ENCODE measurements at places on chromosomes 3 and 15.

DNA sequence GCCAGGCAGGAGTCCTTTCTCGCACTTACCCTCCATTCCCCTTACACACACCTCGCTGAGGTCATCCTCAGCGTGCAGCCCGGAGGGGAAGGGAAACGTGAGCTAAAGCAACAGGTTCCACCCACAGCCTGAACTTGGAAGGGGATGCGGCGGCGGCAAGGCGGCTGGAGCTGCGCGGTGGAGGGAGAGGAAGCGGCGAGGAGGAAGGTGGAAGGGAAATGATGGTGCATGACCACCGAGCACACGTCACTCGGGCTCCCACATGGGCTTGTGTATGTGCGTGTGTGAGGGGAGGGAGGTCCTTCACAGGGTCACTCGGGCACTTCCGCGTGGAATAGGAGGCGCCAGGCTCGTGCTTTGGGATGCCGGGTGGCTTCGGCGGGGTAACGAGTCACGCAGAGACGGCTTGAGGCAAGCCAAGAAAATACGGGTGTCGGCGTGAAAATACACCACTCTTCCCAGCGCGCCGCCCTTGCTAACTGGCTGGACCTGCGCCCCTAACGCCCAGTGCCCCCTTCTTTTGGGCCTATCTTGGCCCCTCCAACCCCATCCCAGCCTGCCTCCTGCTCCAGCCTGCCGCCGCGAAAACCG lies 225.5 kb upstream of the IL12A start:
- peak; percentile 31 for DNase-seq

- DNase-seq: no peak
Observed at GRCh38 chr3:49799761-49800160, at the start of gene CDHR4. TSS of gene CDHR4 (minus strand) at chr3:49799873. CDS start at chr3:49799812, 61 bp downstream.

DNA sequence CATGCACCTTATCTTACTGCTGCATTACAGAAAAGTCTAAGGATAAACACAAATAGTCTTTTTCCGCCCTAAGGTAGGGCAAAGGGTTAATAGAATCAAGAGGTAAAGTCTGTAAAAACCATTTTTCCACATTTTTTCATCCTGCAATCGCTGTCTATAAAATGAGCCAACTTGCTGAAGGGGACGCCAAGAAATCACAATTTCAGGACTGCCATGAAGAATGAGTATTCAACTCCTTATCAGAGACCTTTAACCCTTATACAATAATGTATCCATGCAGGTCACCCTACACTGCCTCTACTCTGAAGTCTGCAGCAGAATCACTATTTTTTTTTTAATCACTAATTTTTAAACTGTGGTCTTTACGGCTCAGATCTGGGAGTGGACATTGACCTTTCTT lies 1.1 kb upstream of the DNAJC13 start:
- DNase-seq: no peak

DNA sequence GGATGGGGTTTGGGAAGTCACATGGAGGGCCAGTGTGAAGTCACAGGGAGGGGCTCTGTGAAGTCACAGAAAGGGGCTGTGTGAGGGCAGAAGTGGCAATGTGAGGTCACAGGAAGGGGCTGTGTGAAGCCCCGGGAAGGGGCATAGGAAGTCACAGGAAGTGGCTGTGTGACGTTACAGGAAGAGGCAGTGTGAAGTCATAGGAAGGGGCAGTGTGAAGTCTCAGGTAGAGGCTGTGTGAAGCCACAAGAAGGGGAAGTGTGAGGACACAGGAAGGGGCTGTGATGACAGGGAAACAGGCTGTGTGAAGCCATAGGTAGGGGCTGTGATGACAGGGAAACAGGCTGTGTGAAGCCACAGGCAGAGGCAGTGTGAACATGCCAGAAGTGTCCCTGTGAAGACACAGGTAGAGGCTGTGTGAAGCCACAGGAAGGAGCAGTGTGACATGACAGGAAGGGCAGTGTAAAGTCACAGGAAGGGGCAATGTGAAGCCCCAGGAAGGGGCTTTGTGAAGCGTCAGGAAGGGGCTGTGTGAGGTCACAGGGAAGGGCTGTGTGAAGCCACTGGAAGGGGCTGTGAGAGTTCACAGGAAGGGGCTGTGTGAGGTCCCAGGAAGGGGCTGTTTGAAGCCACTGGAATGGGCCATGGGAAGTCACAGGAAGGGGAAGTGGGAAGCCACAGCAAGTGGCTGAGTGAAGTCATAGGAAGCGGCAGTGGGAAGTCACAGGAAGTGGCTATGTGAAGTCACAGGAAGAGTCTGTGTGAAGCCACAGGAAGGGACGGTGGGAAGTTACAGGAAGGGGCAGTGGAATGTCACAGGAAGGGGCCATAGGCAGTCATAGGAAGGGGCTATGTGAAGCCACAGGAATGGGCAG lies 37.1 kb downstream of the GASK1A start:
- no peak for DNase-seq

- no peak for DNase-seq
Observed at GRCh38 chr3:52801839-52802238, 7.2 kb downstream of the ITIH3 start.

DNA sequence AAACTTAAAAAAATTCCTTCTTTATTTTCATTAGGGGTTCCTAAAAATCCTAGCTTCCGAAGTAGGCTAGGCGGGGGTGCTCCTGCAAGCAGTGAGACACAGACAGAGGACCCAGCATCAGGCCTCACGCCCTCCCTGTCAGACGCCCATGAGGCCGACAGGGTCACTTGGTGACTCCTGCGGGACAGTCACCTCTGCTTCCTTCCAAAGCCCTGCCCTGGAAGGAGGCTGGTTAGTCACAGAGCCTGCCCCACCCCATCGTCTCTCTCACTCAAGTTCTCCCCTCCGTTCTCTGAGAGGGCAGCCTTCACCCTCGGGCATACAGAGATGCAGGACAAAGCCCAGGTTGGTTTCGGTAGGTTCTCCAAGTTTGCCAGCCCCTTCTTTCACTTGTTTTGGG lies 38.6 kb downstream of the EHD4 start:
- no peak for DNase-seq

- no peak for DNase-seq
Observed at GRCh38 chr3:69292959-69293574, 92.8 kb downstream of the FRMD4B start.

DNA sequence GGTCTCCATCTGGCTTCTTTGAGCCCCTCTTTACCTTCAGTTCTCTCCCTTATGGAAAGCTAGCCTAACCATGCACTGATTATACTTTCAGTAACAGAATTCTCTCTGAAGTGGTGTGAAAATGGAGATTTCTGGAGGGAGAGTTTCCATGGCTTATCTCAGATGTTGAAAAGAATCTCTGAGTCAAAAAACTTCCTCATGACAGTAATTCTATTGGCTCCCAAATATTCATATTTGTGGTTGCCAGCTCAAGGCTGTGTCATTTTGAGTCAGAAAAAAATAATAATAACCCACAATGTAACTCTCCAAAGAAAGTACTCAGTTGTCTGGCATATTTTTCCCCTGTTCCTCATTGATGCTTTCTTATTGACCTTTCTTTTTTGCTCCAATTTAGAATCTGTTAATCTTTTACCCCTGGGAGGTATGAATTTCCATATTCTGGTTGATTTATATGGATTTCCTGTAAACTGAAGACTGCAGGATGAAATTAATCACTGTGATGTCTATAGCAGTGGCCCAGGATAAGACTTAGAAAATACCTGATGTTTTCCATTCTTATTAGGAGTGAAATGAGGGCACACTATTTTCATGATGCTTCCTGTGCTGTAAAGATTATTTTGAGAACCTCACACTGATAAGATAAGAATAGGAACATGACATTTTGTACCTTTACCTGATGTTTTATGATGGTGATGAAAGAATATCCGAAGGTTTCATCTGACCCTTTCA lies 149.5 kb upstream of the EPHA3 start:
- no peak for DNase-seq

DNA sequence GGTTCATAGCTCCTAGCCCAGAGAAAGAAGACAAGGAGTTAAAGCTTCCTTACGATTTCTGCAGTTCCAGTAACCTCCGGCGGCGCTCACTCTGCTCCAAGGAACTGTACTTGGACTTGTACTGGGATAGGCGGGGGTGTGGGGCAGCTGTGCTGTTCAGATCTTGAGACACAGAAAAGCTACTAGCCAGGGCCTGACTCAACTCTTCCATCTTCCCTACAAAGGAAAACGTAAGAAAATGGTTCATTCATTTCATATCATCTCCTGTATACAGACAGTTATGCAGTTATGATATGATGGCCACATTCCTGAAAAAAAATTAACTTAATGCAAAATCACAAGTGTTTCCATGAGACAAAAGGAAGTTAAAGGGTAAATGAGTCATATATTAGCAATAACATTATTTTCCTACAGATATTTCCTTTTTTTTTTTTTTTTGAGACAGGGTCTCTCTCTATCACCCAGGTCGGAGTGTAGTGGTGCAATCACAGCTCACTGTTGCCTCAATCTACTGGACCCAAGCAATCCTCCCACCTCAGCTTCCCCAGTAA lies 4.6 kb downstream of the SNUPN start:
- no peak for DNase-seq

GRCh38 chr3:185637388-185637787 lies 51.3 kb downstream of the SENP2 start:
- DNase-seq: no peak

DNA sequence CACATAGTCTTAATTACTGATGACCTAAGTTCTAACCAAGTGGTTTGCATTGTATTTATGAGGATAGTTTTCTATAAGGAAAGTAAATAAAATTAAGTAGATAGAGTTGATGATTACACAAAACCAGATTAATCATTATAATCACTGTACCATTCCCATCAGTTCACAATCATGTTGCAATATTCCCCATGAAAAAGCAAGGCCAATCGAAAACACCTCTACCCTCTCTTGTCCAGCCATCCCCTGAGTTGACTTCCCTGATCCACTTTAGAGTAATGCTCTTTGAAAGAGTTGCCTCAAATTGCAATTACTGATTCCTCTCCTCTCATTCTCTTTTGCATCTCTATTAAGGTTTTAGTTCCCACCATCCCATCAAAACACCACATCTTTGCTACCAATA lies 21.0 kb downstream of the BCHE start:
- DNase-seq: no peak

- no peak for DNase-seq
Observed at GRCh38 chr3:77799278-77799677, 759.4 kb downstream of the ROBO2 start.

GRCh38 chr15:50390554-50391264 lies 33.5 kb upstream of the USP8 start:
- DNase-seq: no peak

DNA sequence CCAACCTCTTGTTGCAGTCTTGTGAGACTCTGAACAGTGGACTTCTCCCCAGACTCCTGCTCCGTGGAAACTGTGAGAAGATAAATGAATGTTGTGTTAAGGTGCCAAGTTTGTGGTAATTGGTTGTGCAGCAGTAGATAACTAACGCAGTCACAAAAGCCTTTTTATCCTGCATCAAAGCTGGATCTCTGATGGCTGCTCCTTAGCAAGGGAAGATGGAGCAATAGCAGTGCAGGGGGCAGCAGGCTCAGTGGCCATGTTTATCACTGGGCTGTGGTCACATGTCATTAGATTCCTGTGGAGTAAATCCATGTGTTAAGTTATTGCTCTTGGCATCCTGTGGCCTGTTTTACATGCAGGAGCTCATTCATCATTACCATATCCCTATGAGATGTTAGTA lies 13.5 kb downstream of the CMTM7 start:
- no peak for DNase-seq

DNA sequence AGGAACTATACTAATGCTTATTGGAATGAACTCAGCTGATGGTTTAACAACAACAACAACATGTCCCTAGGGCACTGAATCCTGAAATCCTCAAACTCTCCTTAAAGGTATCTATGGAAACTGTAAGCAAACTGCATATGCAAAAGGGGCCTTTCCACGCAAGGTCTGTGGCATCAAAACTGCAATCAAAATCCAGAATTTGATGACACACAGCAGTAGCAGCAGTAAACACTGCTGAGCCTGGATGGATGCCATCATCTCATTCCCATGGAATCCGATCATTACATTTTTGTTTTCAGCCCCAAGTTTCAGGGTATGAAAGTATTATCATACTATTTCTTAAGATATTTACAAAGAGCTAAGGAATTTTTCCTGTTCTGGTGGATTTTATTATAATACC lies 399.7 kb downstream of the VPS13C start:
- DNase-seq: no peak

DNA sequence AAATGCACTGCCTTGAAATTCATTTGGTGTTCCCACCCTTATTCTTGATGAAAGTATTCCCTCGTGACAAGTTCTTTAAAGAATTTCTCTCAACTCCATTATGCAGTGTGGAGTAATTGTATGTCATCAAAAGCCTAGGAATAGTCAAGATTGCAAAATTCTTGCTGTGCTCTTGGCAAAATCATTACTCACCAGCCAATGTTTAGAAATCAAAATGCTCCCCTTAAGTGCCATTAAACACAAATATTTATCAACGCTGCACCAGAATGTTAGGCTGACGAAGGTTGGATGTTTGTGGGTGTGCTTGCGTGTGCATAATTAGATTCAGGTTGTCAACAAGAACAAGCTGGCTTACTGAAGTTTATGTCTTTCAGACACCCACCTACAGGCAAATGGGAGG lies 40.5 kb downstream of the SST start:
- DNase-seq: no peak

GRCh38 chr3:72408983-72409779 lies 439.1 kb downstream of the SHQ1 start:
- no peak for DNase-seq

GRCh38 chr3:79204351-79204750 lies 563.4 kb downstream of the ROBO1 start:
- DNase-seq: no peak

GRCh38 chr3:71258116-71258515 lies 325.4 kb downstream of the FOXP1 start:
- DNase-seq: no peak
